ENCODE measurements at places on chromosomes 12 and 14. TPM values are rescaled to one million over a fixed set of nuclear protein-coding genes. Genes with fewer than 3 reads are reported as not detected.

DNA sequence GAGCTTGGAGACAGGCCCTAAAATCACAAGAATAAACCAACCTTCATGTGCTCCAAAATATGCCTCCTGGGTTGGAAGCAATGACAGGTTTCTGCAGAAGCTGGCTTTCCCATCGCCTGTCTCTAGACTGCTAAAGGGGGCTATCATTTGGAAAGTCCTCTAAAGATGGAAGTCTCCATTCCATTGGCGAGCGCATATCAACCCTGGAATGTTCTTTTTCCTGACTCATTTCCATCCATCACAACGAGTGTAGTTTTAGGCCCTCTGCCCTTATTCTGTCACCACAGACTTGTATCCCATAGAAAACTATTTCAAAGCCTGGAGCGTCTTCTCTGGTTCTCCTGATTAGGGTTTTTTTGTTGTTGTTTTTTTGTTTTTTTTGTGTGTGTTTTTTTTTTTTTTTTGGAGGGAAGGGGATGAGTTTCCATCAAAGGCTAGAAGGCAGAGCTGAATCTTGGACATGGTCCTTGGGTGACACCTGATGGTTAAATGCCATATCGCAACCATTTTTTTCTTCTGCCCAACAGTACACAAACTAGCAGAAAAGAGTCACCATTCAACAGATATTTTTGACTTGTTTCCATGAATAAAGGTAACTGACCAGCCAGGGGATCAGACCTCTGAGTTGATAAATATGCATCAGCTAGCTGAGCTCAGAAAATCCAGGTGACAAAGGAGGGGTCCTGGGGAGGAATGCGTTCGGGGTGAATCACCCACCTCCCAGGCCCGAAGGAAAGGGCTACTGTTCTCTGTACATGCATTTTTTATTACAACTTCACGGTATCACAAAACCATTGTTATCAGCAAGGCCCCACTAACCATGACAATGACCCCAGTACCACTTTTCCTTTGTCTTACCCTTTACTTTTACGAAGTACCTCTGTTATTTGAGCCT is 40.5 kb downstream of the KCNA5 start:
- no peak for DNase-seq
- H3K4me1 ChIP-seq: no peaks in the 10 kb centered on the region
- no peak overlapping the region for H3K27ac ChIP-seq
- H3K4me3 ChIP-seq: no peak overlapping the region
- no peaks in the 10 kb centered on the region for H3K36me3 ChIP-seq

GRCh38 chr12:89236237-89236636 is 116.1 kb downstream of the DUSP6 start:
- H3K4me3 ChIP-seq: no peak overlapping the region
- no peaks in the 10 kb centered on the region for H3K27me3 ChIP-seq

DNA sequence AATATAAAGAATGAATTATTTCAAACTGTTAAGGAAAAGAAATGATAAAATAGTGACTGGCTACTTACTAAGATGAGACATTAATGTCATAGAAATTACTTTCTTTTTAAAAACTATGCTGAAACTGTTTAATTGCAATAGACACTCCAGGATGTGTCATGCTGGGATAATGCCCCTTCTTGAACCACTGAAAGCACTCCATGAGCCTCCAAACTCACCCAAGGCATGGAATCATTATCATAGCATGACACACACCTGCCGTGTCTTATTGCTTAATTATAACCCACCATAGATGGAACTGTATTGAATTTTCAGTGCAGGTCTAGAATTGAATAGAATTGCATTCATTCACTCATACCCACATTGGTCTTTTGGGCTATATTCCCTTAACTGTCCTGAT is 4.3 kb downstream of the MBIP start:
- H3K27ac ChIP-seq: no peak overlapping the region
- H3K4me1 ChIP-seq: peaks cover 34% of the 10 kb centered on the region
- DNase-seq: no peak
- no peaks in the 10 kb centered on the region for H3K27me3 ChIP-seq

DNA sequence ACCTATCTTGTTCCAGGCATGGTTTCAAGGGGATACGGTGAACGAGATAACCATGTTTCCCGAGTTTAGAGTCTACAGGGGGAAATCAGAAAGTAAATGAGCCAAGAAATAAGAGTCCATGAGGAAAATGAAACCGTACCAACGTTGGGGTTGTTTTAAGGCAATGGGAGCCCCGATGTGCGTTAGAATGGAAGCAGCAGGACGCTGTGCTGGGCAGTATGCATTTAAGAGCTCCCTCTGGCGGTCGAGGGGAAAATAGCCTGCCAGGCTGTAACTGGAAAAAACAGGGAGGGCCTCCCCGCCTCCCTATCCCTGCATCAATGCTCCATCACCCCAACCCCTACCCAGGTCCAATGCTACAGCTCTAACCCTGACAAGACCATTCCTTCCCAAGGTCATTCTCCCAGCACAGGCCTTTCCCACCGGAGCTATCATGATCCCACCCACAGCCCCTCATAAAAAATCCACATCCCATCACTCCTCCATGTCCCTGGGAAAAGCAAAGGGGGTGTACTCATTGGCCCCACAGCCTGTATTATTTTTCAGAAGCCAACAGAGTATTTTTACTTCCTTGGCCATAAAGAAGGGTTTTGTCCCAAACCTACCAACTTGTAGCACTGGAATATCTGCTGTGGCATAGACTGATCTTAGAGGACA is 226.3 kb upstream of the NOS1 start:
- peak; percentile 48 for DNase-seq
- H3K36me3 ChIP-seq: no peaks in the 10 kb centered on the region
- H3K4me3 ChIP-seq: no peak overlapping the region
- H3K27me3 ChIP-seq: peaks cover 3% of the 10 kb centered on the region

Gene TSPAN19
- total RNA-seq: not detected

- no peak overlapping the region for H3K4me3 ChIP-seq
- no peaks in the 10 kb centered on the region for H3K27me3 ChIP-seq
- DNase-seq: no peak
- H3K36me3 ChIP-seq: no peaks in the 10 kb centered on the region
- H3K4me1 ChIP-seq: no peaks in the 10 kb centered on the region
- no peak overlapping the region for H3K27ac ChIP-seq
Measured at GRCh38 chr14:69495341-69495921, 10.9 kb downstream of the PLEKHD1 start.

- no peak overlapping the region for H3K4me3 ChIP-seq
- H3K27me3 ChIP-seq: no peaks in the 10 kb centered on the region
- H3K4me1 ChIP-seq: peaks cover 23% of the 10 kb centered on the region
- no peaks in the 10 kb centered on the region for H3K36me3 ChIP-seq
Measured at GRCh38 chr12:120855823-120856588, 48.2 kb downstream of the SPPL3 start.

Gene RBP5
- total RNA-seq: 0.55 TPM

- no peak overlapping the region for H3K27ac ChIP-seq
- no peaks in the 10 kb centered on the region for H3K36me3 ChIP-seq
- DNase-seq: no peak
- no peak overlapping the region for H3K4me3 ChIP-seq
- peaks cover 3% of the 10 kb centered on the region for H3K4me1 ChIP-seq
Measured at GRCh38 chr12:115140981-115141655, 457.1 kb upstream of the TBX3 start.

DNA sequence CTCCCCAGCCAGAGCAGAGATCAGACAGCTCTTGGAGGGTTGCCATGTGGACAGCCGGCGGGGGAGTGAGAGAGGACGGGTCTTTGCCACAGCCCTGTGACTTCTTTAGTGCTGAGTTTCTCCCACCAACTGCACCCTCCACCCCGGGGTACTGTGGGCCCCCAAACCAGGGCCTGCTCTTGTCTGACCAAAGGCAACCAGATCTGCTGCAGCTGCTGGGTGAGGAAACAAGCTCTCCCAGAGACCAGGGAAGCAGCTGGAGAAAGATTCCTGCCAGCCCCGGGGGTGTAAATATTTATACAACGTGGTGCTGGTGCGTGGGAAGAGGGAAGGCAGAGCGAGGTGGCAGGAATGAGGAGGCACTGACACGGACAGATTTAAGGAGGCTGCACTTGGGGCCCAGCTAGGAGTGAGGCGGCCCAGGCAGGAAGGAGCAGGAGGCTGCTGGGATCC is 14.3 kb upstream of the ZFP36L1 start:
- no peaks in the 10 kb centered on the region for H3K27me3 ChIP-seq
- H3K4me3 ChIP-seq: no peak overlapping the region
- no peaks in the 10 kb centered on the region for H3K36me3 ChIP-seq
- H3K27ac ChIP-seq: peak overlapping the region; percentile 87
- H3K4me1 ChIP-seq: peaks cover 28% of the 10 kb centered on the region
- DNase-seq: no peak

Gene NEUROD4
- total RNA-seq: not detected

DNA sequence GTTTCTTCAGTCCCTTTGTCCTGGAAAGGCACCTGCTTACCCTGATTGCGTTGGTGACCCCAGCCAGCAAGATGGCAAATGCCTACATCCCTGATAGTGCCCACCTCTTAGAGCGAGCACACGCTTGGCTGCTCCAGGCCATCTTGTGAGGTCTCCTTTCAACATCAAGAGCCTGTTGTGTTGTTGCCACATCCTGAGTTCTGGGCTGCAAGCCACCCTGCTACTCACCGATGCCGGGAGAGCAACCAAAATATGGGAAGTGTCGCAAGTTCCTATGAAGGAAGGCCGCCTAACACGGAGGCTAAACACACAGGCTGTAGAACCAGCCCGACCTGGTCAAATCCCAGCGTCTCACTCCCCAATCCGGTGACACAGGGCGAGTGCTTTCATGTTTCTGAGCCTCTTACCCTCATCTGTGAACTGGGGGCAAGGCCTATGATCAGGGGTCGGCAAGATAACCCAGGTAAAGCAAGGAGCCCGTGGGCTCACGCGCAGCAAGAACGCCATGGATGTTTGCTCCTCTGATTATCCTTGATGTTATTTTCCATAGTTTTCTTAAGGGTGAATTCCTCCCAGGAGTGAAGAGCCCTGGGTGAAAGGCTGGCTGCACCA is 98.4 kb downstream of the LGMN start:
- no peaks in the 10 kb centered on the region for H3K36me3 ChIP-seq
- H3K27me3 ChIP-seq: no peaks in the 10 kb centered on the region
- DNase-seq: peak; percentile 71
- peaks cover 33% of the 10 kb centered on the region for H3K4me1 ChIP-seq

DNA sequence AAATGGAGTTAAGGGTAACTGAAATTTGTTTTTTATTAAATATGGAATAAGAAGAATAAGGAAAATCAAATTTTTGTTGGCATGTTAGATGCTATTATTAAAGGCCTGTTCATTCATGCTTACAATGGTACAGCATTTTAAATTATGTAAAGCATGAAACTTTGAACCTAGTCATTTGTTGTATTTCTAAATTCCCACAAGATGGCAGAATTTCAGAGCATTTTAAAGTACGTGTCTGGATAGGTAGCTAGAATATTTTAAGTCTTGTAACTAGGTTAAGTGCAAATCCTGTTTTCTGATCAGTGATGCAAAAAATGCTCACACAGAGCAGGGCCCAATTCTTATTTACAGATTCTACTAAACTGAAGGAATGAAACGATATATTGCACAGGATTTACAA is 585.6 kb upstream of the MIS18BP1 start:
- no peak overlapping the region for H3K4me3 ChIP-seq
- H3K27me3 ChIP-seq: no peaks in the 10 kb centered on the region
- no peak for DNase-seq
- no peaks in the 10 kb centered on the region for H3K4me1 ChIP-seq
- H3K27ac ChIP-seq: no peak overlapping the region

Gene CCDC175
- 0.27 TPM for total RNA-seq

DNA sequence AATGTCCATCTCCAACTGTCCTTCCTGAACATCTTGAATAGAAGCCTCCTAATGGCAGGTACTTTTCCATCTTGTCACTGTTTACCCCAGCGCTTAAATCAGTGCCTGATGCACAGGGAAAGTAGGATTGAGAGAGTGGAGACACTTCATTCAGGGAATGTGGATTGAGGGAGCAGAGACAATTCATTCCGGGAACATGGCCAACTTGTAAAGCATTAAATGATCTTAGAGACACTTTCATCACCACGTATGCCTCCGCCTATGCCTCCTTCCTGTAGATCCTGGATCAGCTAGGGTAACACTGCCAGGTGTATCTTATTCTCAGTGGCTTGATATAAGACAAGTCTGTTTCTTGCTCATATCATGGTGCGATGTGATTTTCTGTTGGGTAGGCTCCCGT is 67.6 kb upstream of the CSRP2 start:
- no peaks in the 10 kb centered on the region for H3K27me3 ChIP-seq
- no peak for DNase-seq
- no peaks in the 10 kb centered on the region for H3K36me3 ChIP-seq
- no peak overlapping the region for H3K27ac ChIP-seq
- no peaks in the 10 kb centered on the region for H3K4me1 ChIP-seq
- no peak overlapping the region for H3K4me3 ChIP-seq

DNA sequence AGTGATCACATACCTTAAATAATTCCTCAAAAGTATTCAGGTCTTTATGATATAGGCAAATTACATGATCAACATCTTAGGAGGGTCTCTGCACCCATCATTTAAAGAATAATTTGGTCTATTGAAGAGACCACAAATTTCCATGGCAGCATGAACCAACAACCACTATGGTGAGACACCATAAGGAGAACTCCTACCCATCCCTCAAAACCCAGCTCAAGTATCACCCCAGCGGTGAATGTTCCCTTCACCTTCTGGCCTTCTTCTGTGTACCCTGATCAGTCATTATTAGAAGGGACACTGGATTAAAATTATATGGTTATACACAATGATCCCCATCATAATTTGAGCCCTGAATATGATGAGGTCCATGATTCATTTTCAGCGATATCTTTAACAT is 81.5 kb downstream of the DICER1 start:
- DNase-seq: no peak
- H3K36me3 ChIP-seq: no peaks in the 10 kb centered on the region
- no peak overlapping the region for H3K27ac ChIP-seq
- H3K27me3 ChIP-seq: no peaks in the 10 kb centered on the region

DNA sequence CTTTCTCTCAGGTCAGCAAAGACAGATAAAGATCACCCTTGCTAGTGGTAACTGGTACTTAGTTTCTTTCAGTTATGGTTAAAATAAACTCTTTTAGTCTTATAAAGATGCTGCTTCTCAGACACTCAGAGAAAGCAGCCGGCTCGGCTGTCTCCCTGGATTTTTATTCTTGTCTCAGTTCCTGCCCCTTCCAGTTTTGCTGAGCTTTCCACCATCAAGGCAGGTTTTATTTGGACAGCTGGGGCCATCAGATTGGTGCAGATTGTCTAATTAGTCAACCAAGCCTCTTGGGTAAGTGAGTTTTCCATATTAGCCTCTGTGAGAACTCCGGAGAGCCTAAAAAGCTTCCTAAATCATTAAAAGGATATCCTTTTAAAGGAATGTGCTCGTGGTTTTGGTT is 130.8 kb upstream of the BMP4 start:
- H3K4me1 ChIP-seq: no peaks in the 10 kb centered on the region
- H3K27ac ChIP-seq: peak overlapping the region; percentile 47
- H3K4me3 ChIP-seq: no peak overlapping the region
- DNase-seq: no peak
- H3K36me3 ChIP-seq: no peaks in the 10 kb centered on the region

DNA sequence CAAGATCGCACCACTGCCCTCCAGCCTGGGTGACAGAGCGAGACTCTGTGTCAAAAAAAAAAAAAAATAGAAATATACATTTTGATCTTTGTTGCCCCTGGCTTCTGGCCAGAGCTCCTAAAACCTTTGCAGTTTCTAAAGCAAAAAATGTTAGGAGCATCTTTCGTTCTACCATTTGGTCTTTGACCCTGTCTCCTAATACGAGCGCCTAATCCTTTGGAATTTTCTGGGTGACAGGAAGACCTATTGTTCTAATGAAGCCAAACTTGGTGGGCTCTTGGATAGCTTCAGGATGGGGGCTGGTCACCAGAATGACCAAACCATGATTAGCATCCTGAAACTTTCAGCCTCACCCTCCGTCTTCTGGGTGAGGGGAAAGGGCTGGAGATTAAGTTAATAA is 32.3 kb upstream of the CLIP1 start:
- no peaks in the 10 kb centered on the region for H3K27me3 ChIP-seq
- no peaks in the 10 kb centered on the region for H3K36me3 ChIP-seq
- no peak overlapping the region for H3K4me3 ChIP-seq
- H3K27ac ChIP-seq: no peak overlapping the region

Gene CD163L1
- 3.0 TPM for total RNA-seq

Measured in transverse colon (tissue), 4 donors.